ENCODE measurements at places on chromosomes 7 and 10.

DNA sequence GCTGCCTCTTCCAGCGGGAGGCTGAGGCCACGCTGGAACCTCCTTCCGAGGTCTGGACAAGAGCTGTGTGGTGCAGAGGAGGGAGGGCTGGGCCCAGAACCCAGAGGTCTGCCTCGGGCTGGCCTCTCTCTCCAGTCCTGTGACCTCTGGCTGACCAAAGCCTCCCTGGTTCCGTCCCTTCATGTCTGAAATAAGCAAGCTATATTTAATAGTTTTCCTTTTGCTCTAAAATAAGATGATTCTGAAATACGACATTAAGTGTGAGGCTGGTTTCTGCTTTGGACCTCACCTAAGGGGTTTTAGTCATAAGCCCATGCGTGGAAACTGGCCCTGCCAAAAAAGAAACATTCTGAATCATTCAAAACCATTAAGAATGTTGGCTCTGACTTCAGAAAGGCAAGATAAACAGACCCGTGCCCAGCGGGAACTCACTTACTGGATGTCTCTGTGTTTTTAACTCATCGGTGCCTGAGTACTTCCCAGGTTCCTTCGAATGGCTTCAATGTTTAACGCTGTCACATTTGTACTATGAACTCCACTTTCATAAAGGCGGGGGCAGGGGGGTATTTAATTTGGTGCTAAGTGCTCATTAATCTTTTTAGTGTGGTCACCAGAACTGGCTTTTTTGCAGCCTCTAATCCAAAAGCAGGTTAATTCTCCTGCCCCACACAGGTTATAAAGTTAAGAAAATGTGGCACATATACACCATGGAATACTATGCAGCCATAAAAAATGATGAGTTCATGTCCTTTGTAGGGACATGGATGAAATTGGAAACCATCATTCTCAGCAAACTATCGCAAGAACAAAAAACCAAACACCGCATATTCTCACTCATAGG is 157.5 kb upstream of the KLF14 start:
- DNase-seq = no peak

DNA sequence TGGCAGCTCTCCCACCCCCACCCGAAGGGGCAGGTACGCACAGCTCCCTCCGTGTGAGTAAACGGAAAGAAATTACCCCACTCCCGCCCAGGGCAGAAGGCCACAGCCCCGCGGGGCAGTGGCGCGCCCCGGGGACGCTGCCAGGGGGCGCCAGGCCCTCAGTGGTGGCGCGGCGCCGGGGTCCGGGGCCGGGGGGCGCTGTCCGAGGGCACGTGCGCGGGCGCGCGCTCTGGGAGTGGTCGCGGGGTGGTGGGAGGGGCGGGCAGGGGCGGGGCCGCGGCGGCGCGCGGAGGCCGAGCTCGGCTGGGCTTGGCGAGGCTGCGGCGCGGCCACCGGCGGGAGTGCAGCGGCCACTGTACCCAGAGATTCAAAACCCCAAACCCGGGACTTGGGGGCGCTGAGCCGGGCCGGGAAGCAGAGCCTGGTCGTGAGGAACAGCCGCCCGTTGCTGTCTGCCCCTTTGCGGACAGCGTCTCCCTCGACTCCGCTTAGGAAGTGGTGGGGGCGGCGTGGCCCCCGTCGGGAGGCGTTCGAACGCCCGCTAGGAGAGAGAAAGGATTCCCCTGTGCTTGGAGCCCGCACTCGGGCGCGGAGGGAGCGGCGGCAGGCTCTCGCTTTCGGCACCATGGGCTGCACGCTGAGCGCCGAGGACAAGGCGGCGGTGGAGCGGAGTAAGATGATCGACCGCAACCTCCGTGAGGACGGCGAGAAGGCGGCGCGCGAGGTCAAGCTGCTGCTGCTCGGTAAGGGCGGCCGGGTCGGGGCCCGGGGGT is at the start of gene GNAI1:
Gene GNAI1 (plus strand): TSS at position 296 of the 773 bp plus-strand sequence. CDS start 330 bp downstream, at position 626.
- no peak for DNase-seq

- DNase-seq = no peak
Measured at GRCh38 chr7:113998934-113999333, 80.1 kb upstream of the PPP1R3A start.

- no peak for DNase-seq
Measured at GRCh38 chr10:5387169-5387568, 17.5 kb downstream of the TUBAL3 start.

DNA sequence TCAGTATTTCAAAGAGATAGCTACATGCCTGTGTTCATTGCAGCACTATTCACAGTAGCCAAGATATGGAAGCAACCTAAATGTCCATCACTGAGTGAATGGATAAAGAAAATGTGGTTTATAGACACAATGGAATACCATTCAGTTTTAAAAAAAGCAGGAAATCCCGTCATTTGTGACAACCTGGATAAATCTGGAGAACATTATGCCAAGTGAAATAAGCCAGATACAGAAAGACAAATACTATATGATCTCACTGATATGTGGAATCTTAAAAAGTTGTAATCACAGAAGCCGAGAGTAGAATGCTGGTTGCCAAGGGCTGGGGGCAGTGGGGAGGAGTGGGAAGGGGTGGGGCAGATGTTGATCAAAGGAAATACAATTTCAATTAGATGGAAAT is 235.8 kb upstream of the IGFBP3 start:
- no peak for DNase-seq

DNA sequence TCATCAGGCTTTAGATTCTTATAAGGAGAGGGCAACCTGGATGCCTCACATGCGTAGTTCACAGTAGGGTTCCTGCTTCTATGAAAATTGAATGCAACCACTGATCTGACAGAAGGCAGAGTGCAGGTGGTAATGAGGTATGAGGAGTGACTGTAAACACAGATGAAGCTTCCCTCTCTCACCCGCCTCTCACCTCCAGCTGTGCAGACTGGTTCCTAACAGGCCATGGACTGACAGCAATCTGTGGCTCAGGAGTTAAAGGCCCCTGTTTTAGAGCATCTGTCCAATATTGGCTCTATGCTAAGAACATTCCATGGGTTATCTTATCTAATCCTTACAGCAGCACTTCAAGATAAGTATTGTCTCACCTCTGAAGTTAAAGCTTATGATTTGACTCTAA is 213.5 kb upstream of the NRP1 start:
- DNase-seq = no peak

DNA sequence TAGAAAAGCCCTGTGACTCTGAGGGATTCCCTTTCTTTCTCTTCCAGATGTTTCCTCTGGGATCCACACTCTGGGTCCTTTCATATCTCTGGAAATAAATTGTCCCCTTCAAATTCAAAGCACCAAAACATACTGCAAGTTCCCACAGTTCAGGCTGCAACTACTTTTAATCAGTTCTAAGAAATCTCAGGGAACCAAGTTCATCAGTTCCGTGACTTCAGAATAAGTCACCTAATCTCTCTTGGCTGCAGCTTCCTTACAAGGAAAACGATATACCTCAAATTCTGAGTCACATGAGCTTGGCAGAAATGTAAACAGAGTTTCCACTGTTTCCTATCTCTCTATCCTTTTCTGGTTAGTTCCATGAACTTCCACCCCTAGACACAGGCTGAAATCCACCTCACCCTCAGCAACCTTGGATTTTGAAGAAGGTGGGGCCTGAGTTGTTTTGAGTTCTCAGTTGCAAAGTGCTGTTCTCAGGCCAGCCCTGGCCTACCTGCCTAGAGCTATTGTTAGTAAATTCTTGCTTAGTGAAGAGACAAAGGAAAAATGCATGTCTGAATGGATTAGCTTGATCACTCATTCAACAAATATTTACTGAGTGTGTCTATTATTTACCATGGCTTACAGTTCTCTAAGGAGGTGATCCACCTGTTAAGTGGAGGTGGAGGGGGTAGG is 59.3 kb upstream of the IL6 start:
- DNase-seq = no peak

GRCh38 chr7:30788640-30789333 is 17.6 kb downstream of the MINDY4 start:
- DNase-seq = no peak

DNA sequence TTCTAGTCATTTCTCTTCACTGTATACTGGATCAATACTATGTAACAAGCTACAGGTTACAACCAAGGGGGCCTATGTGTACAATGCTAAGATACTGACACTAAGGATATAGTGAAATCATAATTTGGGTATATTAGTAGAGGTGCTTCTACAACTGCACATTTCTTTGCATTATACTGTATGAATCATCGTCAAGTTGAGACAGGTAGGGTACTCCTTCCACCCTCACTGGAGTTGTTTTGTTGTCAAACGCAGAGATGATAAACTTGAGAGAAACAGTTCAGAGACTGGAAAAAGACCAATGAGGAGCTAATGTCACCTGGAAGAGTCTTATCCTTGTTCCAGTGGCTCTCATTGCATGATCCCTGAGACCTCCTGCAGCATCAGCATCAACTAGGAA is 208.2 kb upstream of the PRPS1L1 start:
- no peak for DNase-seq

GRCh38 chr7:2575046-2575732 is 16.4 kb downstream of the IQCE start:
- no peak for DNase-seq

DNA sequence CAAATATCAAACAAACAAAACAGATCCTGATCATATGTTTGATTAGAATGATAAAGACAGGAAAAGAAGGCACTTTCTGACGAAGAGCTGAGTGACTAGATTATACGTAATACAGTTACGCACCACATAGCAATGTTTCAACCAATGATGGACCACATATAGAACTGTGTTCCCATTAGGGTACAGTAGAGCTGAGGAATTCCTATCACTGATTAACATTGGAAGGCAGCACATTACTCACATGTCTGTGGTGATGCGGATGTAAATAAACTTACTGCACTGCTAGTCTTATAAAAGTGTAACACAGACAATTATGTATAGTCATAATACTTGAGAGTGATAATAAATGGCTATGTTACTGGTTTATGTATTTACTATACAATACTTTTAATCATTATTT is 98.3 kb downstream of the PTN start:
- DNase-seq = no peak

DNA sequence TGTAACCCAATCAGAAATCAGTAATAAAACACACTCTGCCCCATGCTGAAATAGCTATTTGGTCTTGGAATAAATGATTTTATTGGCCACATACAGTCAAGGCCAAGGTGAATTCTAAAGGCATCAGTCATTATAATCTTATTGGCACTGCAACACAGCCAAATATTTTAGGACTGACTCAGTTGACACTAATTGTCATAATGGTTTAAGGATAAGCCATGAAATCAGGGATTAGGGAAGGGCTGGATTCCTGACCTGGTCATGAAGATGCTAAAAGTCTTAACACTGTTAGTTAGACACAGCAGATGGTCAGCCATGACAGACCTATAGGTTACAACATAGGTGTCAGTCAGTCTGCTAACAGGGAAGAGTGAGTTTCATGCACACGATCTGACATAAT is 330.3 kb upstream of the NPSR1 start:
- no peak for DNase-seq

- DNase-seq = no peak
Measured at GRCh38 chr10:10915215-10915614, 102.5 kb upstream of the CELF2 start.

- DNase-seq = no peak
Measured at GRCh38 chr10:29725133-29725720, 90.5 kb upstream of the SVIL start.

GRCh38 chr10:102835007-102835482 is 2.2 kb downstream of the CYP17A1 start:
- DNase-seq = peak; percentile 42

DNA sequence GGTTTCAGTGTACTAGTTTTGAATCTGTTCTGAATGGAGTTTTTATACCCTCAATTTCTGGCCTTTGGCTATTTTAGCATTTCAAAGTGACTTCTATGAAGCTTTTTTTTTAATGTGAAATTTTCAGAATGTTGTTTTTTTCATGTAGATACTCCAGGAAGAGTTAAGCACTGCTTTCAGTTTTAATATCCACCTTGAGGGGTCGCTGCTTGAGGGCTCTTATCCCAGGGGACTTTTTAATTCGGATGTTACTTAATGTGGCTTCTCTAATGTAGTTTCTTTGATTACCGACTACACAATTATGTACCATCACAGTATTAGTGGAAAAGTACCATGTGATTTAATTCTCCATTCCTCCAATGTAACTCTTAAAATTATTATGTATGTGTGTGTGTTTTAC is 5.2 kb downstream of the IFIT5 start:
- no peak for DNase-seq

DNA sequence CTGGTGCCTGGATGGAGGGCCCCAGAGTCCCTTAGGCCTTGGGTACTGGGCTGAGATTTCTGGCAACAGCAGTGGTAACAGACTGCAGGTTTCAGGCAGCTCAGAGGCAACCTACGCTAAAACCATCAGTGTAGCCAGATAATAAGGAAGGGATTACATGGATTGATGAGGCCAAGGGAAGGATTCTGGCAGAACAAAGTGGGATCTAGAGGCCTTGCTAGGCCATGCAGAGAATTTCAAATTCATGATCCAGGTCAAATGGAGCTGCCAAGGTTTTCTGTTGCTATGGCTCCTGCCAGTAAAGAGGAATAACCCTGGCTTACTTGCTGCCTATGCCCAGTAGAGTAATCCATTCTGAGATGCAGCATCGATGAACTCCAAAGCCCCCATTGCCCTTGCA is 445.7 kb downstream of the ADRA2A start:
- DNase-seq = no peak

- no peak for DNase-seq
Measured at GRCh38 chr10:57689596-57690297, 577.9 kb downstream of the IPMK start.

- DNase-seq = no peak
Measured at GRCh38 chr10:42475168-42476098, 162.9 kb downstream of the ZNF33B start.

GRCh38 chr10:76020630-76021029 is 589.2 kb downstream of the LRMDA start:
- DNase-seq = no peak

DNA sequence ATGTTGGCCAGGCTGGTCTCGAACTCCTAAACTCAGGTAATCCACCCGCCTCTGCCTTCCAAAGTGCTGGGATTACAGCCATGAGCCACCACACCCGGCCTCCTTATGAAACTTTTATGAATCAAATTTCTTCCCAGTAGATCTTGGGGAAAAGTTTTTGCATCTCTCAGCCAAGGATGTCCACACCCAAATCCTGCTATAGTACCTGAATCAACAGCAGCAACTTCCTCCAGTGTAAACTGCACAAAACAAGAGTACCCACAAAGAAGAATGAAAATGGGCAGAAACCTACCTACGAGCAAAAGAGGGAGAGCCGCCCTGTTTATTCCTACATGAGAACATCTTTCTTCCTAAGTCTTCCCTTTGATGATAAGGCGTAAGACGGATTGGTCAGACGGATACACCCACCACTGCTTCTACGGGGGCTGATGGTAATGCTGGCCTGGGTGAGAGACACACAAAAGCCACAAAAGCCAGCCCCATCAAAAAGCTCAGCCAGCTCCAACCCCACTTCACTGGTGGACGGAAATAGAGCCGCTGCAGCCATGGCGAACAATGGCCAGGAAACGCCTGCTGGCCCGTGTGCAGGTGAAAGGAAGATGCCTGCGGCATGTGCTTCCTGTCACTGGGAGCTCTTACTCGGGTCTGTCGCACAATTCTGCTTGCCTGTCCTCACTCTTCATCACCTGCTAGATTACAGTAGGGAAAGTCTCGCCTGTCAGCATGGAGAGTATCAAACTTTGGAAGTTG is 10.4 kb downstream of the JCAD start:
- no peak for DNase-seq

- DNase-seq = no peak
Measured at GRCh38 chr7:83178796-83179195, 16.1 kb upstream of the PCLO start.

Measured in activated naive CD4-positive, alpha-beta T cell (primary cell).